ENCODE measurements at places on chromosomes 16 and 17. TPM values are rescaled to one million over a fixed set of nuclear protein-coding genes. Genes with fewer than 3 reads are reported as not detected.

The DOK4 gene
- total RNA-seq = 17.0 TPM

The DPEP2 gene
- 55.2 TPM for total RNA-seq

The TBC1D3C gene
- total RNA-seq = 0.81 TPM

The CES3 gene
- total RNA-seq = 4.6 TPM

The TMEM235 gene
- total RNA-seq = under 0.01 TPM

The ZMYND15 gene
- under 0.01 TPM for total RNA-seq

The CREBBP gene
- total RNA-seq = 42.3 TPM

The ABCC6 gene
- 1.6 TPM for total RNA-seq

The NOMO2 gene
- total RNA-seq = 77.3 TPM

The ARSG gene
- total RNA-seq = 1.1 TPM

The EPN3 gene
- under 0.01 TPM for total RNA-seq

The CCL5 gene
- total RNA-seq = 1.3 TPM

The GLIS2 gene
- under 0.01 TPM for total RNA-seq

The TBC1D3D gene
- total RNA-seq = not detected

The RNF222 gene
- 0.27 TPM for total RNA-seq

The SBK1 gene
- total RNA-seq = 1.1 TPM

The SKAP1 gene
- total RNA-seq = 4.8 TPM

The GGT6 gene
- total RNA-seq = not detected

The NLRC5 gene
- total RNA-seq = 78.1 TPM

The TPSD1 gene
- 0.54 TPM for total RNA-seq

The SNAI3 gene
- total RNA-seq = 6.7 TPM

The TBC1D3E gene
- not detected for total RNA-seq

The CNGB1 gene
- not detected for total RNA-seq

The SHISA9 gene
- under 0.01 TPM for total RNA-seq

The SLC35B1 gene
- 30.2 TPM for total RNA-seq

The SLC5A11 gene
- under 0.01 TPM for total RNA-seq

The WIPF2 gene
- total RNA-seq = 4.6 TPM

The CCL23 gene
- 0.81 TPM for total RNA-seq

The CACNG3 gene
- not detected for total RNA-seq

The TEX19 gene
- total RNA-seq = not detected

The CCL8 gene
- not detected for total RNA-seq

The HS3ST2 gene
- total RNA-seq = not detected

The GRAP gene
- total RNA-seq = 22.9 TPM

The TEX14 gene
- total RNA-seq = 0.27 TPM

The RBFOX1 gene
- not detected for total RNA-seq

The MON1B gene
- total RNA-seq = 30.2 TPM

The RAB26 gene
- 0.27 TPM for total RNA-seq

The EIF1 gene
- 201 TPM for total RNA-seq

The CDRT15L2 gene
- not detected for total RNA-seq

The TM4SF5 gene
- not detected for total RNA-seq

The DPEP3 gene
- total RNA-seq = 10.5 TPM

The ESRP2 gene
- total RNA-seq = 0.27 TPM

The TBC1D3I gene
- 0.54 TPM for total RNA-seq

The KRTAP2-1 gene
- total RNA-seq = not detected

The ZNF750 gene
- total RNA-seq = not detected

The PYDC1 gene
- not detected for total RNA-seq

The TBC1D3H gene
- not detected for total RNA-seq

The ZNF594 gene
- 17.5 TPM for total RNA-seq

The C17orf58 gene
- total RNA-seq = 5.7 TPM

The KRT34 gene
- not detected for total RNA-seq

The BIRC5 gene
- total RNA-seq = 5.9 TPM

The SMIM36 gene
- total RNA-seq = under 0.01 TPM
